ENCODE measurements at places on chromosomes 5 and 9.

GRCh38 chr9:129696944-129697655 lies 31.7 kb downstream of the PRRX2 start:
- DNase-seq: peak; percentile 57

GRCh38 chr5:36393656-36394428 lies 92.1 kb upstream of the RANBP3L start:
- no peak for DNase-seq

DNA sequence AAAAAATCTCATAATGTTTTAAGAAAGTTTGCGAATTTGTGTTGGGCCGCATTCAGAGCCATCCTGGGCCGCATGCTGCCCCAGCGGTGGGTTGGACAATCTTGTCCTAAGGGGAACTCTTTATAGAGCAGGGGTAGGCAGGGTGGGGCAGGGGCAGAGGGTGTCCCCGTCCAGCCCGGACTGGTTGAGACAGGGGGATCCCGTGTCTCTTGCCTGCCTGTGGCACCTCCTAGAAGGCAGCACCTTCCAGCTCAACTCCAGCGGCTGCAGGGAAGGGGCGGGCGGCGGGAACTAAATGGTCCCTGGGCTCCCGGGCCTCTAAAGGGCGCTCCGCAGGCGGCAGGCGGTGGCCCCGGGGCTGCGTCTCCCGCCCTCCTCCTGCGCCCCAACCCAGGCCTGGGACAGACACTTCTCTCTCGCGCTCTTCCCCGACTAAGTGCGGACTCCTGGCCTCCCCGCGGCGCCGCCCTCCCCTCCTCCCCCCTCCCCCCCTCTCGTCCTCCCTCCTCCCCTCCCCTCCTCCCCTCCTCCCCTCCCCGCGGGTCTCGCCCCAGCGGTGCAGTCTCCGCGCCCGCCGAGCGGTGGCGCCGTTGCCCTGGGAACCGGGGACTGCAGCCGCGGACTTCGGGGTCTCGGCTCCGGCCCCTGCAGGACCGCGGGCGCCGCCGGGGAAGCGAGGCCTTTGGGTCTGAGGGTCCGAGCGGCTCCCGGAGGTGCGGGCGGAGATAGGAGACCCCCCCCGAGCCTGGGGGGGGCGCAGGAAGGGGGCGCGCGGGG lies 132.6 kb downstream of the MRPL36 start:
- DNase-seq: peak; percentile 77

- no peak for DNase-seq
Measured at GRCh38 chr5:72167257-72167656, 60.0 kb downstream of the MAP1B start.

- DNase-seq: no peak
Measured at GRCh38 chr9:1960342-1961042, 54.7 kb upstream of the SMARCA2 start.

DNA sequence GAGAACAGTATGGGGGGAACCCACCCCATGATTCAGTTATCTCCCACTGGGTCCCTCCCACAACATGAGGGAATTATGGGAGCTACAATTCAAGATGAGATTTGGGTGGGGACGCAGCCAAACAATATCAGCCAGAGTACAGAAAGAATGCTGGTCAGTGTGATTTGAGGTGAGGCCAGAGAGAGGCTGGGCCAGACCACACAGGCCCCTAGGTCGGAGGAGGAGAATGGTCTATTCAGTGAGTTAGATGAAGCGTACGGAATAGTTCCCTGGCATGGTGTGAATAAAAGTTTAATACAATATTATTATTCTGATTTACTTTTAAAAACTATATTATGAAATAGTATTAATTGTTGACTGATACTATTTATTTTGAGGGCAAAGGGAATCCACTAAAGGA lies 39.7 kb downstream of the PCSK5 start:
- peak; percentile 21 for DNase-seq

- no peak for DNase-seq
Measured at GRCh38 chr5:129499208-129499852, 39.2 kb downstream of the ADAMTS19 start.

- DNase-seq: no peak
Measured at GRCh38 chr5:43063721-43064171, 23.6 kb upstream of the ANXA2R start.

DNA sequence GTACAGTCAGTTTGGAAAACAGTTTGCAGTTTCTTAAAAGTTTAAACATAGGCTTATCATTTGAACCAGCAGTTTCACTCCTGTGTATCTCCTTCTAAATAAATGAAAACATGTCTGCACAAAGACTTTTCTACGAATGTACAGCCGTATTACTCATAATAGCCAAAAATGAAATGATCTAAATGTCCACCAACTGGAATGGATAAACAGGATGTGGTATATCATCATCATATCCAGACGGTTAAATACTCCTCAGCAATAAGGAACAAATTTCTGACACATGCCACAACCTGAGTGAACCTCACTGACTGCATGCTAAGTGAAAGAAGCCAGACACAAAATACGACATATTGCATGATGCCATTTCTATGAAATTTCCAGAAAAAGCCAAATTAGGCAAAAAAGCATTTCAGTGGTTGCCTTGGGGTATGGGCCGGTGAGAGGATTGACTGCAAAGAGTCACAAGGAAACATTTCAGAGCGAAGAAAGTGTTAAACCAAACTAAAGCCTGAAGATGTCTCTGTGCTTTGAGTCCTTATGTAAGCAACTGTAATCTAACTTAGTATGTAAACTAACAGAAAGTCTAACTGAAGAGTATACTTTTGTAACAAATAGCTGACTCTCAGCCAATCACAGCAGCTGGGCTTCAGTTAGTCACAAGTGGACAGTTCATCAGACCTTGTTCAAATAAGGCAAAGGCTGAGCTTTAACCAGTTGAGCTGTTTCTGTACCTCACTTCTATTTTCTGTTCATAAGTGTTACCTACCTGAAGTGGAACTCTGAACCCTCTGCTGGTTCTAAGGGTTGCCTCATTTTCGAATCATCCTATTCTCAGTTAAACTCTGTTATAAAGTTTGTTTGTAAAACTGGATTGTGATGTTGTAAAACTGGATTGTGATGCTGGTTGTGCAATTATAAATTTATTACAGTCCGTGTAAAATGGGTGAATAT lies 65.2 kb downstream of the TRIO start:
- no peak for DNase-seq

DNA sequence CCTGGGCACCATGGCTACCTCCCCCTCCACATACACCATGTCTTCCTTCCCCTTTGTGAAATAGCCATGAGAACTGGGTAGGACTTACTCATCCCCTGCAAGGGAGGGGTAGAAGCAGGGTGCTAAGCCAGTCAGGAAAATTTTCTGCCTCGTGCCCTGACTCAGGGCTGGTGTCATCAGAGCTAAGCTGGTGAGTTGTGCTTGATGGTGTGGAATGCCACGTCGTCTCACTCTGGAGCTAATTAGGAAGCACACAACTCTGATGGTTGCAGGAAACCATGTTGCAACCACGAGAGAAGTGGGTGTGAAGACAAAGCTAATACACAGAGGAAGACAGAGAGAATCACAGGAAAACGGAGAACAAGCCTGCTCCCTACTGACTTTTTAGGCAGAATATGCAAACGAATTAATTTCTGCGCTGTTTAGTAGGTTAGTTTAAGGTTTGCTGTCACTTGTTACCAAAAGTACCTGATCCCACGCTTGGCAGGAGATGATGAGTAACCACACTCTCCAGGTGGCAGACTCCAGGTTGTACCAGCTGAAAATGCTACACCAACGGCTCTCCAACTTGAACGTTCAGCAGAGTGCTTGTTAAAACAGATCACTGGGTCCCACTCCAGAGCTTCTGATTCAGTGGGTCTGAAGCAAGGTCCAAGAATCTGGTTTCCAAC lies 54.5 kb downstream of the STK10 start:
- DNase-seq: no peak

GRCh38 chr5:168022446-168023169 lies 268.8 kb upstream of the WWC1 start:
- DNase-seq: no peak

- peak; percentile 49 for DNase-seq
Measured at GRCh38 chr9:131391020-131391419, 2.9 kb upstream of the PRRC2B start.

DNA sequence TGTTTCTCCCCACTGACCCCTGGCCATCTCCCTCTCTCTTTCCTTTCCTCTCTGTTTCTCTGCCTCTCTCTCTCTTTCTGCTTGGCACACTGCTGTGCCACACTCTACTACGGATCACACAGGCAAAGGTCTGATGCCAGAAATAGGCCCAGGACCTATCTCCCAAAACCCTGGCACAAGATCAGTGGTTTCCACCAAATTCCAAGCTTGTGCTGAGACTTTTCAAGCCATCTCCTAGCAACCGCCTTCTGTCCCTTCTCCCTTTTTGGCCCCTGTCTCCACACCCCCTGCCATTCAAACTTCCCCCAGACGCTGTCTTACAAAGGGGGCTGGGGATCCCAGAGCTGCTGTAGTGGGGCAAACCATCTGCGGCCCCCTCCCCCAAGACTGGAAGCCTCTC lies 38.5 kb upstream of the RARS1 start:
- DNase-seq: no peak

DNA sequence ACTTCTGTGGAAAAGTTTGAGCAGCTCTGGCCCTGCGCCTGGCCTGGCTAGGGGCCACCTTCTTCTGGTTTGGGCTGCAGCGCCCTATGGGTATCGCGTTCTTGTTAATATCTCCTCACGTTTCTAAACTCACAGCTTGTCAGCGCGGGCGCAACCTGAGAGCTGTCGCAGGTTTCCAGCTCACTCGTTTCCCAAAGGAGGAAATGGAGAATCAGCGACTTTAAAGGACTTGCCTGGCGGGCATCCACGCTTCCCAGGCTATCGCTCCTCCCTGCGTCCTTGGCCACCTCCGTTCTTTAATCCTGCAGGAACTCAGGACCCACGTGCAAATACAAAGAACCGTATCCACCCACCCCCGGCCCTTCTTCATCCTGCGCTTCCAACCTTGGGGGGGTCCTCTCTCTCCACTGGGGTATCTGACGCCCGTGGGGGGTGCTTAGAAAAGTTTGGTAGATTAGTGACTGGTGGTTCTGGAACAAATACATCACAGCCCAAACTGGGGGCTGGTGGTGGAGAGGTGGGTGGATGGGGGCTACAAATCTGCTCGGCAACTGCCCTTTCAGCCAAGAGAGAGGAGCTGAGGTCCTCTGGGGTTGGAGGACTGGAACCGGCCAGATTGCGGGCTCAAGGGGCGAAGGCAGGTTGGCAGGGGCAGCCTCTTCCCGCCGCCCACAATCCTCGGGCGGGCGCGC lies 578 bp upstream of the PSAT1 start:
- DNase-seq: no peak

DNA sequence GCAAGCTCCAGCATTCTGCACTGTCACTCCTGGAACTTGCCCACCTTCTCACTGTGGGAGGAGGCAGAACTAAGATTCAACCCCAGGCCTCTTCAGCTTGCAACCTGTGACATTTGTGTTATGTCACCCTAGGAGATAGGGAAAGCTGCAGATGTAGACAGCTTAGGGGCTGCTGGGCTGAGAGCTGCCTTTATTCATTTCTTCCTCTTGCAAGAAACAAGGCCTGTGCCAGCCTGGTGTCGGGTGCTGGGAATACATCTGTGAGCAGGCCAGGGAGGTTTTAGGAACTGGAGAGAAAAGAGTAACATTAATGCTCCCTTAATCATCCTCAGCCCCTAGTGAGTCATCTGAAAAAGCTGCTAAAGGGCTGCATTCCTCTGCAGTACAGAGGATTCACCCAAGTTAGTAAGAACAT lies 101.8 kb downstream of the FGF18 start:
- DNase-seq: peak; percentile 18

- DNase-seq: no peak
Measured at GRCh38 chr9:112777914-112778313, 27.4 kb downstream of the SNX30 start.

DNA sequence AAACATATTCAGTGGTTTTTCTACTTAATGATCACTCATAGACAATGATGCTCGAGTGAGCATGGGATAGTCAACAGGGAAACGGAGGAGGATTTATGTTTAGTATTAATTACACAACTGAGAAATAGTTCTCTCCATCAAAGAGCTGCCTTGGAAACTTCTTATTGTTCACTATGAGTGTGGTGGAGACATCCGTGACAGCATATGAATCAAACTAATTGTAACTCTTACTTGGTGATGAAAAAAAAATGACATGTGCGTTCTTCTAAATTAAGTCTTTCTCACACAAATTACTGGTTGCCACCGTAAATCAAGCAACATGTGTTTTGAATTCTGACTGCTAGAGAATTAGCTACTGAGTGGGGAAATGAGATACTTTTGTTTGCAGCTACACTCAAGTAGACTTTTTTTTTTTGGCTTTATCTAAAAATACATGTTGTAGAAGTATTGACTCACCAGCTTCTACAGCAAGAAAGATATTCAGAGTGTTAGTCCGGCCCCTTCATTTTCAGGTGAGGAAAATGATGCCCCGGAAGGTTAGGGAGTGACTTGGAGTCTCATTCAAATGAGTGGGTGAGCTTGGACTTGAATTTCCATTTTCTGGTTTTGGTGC lies 179.4 kb downstream of the CFAP90 start:
- DNase-seq: no peak

GRCh38 chr9:91820949-91821880 lies 128.8 kb downstream of the ROR2 start:
- DNase-seq: no peak

- DNase-seq: no peak
Measured at GRCh38 chr9:28620011-28620410, 1046.7 kb upstream of the C9orf72 start.

- DNase-seq: no peak
Measured at GRCh38 chr9:23005156-23005555, 558.5 kb downstream of the DMRTA1 start.

DNA sequence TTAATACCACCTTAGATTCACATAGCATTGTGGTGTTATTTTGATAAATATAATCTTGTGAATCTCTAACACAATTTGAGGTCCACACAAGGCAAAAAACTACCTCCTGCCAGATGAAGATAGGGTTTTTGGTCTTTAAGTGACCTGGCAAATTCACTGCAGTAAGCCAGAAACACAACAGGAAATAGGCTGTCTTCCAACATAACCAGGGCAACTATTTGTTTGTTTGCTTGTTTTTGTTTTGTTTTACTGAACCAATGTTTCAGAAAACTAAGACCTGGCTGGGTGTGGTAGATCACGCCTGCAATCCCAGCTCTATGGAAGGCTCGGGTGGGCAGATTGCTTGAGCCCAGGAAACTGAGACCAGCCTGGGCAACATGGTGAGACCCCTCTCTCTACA lies 95.5 kb downstream of the USP20 start:
- DNase-seq: no peak

GRCh38 chr9:114681594-114682332 lies at the start of gene TEX48:
Gene TEX48 (minus strand): TSS chr9:114682192. CDS start chr9:114671723, 10,469 bp downstream.
- DNase-seq: peak; percentile 55

Data from retina (tissue), 1 donor.